Activated CD4-positive, alpha-beta T cell treated with anti-CD3 and anti-CD28 coated beads for 24 hours (primary cell): ENCODE measurements at places on chromosomes 5 and 9.

DNA sequence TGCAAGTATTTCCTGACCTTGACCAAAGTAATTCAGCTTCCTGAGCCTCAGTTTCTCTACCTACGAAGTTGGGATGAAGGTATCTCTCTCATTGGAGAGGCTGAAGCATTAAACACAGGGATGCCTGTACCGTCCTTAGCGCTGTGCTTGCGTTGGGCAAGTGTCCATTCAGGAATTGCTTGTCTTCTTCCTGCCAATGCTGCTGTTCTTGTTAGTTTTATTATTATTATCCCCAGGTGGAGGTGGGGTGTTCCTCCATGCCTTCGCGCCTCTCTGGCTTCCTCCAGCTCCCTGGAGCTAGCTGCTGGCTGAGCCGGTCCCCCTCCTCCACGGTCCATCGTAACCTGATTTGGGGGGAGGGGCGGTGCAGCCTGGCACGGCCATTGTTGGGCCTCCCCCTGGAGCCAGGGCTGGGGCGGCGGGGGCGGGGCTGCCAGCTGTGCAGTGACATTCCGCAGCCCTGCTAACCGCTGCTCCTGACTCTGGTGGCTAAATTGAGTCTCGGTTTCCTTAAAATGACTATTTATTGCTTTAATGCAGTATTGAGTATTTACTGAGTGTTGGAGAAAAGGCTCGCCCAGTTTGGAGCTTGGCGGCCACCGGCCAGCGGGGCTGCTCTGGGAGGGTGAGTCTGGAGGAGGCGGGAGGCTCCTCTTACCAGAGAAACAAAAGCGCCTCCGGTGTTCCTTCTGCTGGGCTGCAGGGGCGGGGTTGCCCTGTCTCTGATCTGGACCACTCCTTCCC lies 51.3 kb downstream of the LMX1B start:
- DNase-seq, result no peak

DNA sequence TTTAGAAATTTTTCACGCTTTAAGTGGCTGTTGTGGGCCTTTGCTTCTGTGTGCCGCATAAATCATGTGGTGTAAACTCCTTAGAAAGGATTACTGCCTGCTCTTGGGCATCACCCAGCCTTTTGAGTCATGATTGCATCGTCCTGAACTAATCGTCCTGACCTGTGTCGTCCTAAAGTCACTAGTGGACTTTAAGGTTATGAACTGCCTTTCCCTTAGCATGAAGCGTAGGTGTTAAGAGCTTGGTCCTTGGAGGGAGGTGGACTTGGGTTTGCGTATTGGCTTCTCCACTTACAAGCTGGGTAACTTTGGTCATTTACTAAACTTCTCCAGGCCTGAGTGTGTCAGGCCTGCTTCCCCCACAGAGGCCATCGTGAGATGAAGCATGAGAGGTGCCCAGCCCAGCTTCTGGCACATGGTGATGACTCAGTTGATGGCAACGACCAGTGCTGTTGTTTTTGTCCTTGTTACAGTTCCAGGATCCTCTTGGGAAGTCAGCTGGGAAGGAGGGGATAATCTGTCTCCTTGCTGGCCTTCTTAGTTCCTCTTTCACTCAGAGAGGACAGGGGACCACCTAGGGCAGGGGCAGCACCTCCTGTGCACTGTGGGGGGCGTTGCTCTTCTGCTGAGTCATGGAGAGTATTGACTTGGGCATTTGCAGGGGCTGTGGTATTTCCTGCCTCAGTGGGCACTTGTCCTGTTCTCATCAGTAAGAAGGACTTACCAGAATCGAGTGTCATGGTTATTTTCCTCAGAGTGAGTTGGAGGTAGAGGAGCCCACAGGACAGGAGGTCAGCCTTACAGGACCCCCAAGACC lies 54.2 kb upstream of the NCS1 start:
- DNase-seq, result no peak

GRCh38 chr5:66933066-66933465 lies 263.5 kb downstream of the CD180 start:
- no peak for DNase-seq

DNA sequence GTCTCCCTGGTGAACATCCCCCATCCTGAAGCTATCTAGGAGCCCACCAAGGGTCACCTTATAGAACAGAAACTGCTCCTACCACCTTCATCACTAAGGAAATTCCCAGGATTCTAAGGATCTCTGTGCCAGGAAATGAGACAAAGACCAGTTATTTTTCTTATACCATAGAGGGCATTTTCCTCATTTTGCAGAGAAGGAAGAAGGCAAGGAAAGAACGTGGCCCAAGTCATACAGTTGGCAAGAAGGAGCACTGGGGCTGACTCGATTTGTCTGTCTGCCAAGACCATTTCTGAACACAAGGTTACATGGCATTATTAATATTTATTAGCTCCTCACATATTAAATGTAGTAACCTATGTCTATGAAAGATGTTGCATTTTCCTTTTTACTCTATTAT lies 49.6 kb upstream of the TNFSF15 start:
- no peak for DNase-seq

DNA sequence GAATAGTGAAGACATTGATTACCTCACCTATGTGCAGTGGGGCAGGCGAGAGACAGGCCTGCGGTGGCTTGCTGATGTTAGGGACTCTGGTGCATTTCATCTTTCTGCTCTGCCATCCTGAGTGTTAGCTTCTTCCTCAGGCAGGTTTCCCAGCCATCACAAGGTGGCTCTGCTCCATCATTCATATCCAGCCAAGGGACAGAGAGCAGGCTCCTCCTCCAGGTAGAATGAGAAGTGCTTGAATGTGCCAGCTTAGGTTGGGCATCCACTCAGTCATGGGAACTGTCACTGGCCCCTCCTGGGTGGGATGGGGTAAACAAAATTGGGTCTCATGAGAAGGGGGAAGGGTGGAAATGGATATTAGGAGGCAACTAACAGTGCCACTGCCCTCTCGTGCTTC lies 24.8 kb downstream of the GPR107 start:
- DNase-seq, result no peak

GRCh38 chr9:108662956-108663355 lies 192.8 kb downstream of the ACTL7B start:
- no peak for DNase-seq

DNA sequence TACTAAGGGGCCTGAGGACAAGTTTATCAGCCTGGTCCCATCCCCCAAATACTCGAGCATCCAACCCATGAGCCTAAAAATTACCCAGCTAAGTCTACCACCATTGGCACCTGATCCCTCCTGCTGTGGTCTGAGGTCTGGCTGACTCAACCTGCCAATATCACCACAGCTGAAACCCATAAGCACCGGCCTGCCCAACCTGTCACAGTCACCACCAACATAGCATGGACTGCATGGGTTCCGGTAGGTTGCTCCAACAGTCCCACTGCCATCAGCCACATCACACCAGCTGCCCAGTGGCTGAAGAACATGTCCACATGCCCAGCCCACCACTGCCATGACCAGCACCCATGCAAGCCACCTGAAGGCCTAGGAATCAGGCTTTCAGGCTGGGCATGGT lies 495.0 kb downstream of the PRELID2 start:
- DNase-seq, result no peak

- DNase-seq, result no peak
Measured at GRCh38 chr5:145244788-145245187, 590.4 kb downstream of the PRELID2 start.

DNA sequence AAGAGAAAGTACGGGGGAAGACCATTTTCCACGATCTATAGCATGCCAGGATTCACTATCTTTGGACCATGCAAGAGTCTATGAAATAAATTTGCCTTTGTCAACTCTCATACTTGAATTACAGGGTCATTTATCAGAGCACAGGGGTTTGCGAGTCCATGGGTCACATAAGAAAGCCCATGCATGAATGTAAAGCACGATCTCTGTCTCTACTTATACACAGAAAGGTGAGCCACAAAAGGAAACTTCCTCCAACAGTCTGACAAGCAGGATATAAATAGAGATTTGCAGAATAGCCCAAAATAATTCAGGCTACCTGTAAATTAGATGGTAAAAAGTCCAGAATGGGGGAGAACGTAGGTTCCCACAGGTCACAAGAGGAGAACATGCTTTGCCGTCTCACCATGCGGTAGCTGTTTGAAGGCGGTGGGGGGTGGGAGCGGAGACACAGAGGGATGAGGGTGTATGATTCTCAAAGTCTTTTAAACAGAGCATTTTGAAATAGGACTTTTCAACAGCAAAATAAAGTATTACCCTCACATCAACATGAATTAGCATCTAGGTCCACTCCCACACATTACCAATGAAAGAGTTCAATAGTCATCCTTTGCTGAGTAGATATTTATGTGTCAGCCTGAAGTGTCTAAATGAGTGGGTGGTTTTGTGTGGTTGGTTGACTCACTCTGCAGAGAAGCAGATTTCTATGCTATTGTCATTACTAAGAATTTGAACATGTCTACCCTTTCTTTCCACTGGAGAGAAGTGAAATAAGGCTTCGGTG lies 279.7 kb downstream of the EBF1 start:
- DNase-seq, result no peak

GRCh38 chr9:26833792-26834191 lies 58.8 kb downstream of the CAAP1 start:
- DNase-seq, result no peak

- no peak for DNase-seq
Measured at GRCh38 chr9:107034831-107035230, 171.9 kb downstream of the ZNF462 start.

- DNase-seq, result no peak
Measured at GRCh38 chr9:136728548-136729123, 14.1 kb downstream of the LCN10 start.

GRCh38 chr5:132785864-132786263 lies 8.8 kb upstream of the SEPTIN8 start:
- DNase-seq, result no peak

DNA sequence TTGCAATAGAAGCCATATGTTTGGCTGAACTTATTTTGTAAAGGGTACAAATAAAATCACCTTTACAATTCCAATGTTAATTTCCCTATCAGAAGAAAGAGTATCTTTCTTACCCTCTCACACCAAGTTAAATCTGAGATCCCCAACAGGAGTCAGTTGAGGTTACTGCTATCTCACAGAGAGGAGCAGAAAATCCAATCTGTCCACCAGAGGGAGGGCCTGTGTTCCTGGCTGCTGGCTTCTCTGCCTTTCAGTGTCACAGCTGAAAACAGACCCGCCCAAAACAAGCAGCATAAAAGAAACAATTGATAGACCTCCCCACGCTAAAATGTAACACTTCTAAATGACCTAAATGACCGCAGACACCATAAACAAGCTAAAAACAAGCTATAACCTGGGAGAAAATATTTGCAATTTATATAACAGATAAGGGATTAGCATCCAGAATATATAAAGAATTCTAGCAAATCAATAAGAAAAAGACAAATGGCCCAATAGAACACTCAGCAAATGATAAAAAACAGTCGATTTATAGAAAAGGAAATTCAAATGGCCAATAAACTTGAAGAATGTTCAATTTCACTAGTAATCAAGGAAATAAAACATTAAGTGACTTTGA lies 24.5 kb upstream of the MVB12B start:
- DNase-seq, result no peak

- DNase-seq, result no peak
Measured at GRCh38 chr5:32827981-32828380, 116.9 kb downstream of the NPR3 start.

DNA sequence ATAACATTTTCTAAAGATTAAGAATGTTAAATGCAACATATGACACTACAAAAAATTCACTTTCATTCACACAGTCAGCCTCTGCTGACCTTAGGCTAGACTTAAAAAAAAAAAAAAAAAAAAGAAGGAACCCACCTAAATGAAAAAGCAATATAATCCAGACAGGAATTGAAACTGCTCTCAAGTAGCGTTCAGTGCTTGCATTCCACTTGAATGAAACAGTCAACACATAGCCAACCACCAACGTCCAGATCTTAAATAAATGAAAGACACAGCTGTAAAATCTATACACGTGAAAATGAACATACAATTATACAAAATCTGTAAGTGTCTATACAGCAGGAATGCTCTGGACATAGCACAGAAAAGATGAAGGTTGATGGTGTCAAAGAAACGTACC lies 11.4 kb downstream of the TMEM245 start:
- DNase-seq, result no peak

- DNase-seq, result no peak
Measured at GRCh38 chr5:16427587-16427986, 38.0 kb downstream of the ZNF622 start.

- DNase-seq, result no peak
Measured at GRCh38 chr9:133788045-133788818, 50.1 kb upstream of the SARDH start.

DNA sequence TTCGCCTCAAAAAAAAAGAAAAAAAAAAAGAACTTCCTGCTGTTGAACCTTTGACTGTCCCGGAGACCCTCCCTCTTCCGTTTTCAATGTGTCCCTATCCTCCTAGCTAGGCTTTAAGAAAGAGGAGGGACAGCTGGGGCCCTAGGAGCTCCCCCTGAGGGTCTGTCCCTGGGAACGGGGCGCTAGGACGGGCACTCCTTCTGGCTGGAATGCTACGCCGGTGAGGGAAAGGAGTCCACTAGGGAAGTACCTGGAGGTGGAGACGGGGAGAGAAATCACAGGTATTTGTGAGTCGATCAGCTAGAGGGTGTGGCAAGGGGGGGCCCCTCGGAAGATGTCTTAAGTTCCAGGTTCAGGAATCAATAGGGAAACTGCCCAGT lies 4.6 kb downstream of the SIT1 start:
- DNase-seq, result no peak

- DNase-seq, result peak; percentile 38
Measured at GRCh38 chr5:1386274-1386717, 41.4 kb upstream of the CLPTM1L start.

- no peak for DNase-seq
Measured at GRCh38 chr9:96391021-96391765, 7.7 kb upstream of the SLC35D2 start.

DNA sequence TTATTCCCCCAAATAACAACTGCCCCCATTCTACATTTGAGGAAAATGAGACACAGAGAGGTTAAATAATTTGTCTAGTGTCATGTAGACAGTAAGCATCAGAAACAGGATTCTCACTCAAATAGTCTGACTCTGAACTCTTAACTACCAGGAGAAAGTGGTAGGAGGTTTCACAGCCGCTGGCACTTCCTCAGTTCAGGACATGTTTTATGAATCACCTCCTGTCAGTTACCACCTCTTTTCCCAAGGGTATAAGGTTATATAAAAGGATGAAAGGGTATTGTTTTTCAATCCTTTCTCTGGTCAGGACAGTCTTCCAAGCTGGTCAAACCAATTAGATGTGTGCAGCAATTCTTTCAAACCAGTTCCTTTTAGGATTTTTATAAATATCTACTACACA lies 52.1 kb downstream of the TSSK1B start:
- DNase-seq, result no peak

GRCh38 chr9:93232388-93232960 lies 48.5 kb downstream of the WNK2 start:
- DNase-seq, result no peak

DNA sequence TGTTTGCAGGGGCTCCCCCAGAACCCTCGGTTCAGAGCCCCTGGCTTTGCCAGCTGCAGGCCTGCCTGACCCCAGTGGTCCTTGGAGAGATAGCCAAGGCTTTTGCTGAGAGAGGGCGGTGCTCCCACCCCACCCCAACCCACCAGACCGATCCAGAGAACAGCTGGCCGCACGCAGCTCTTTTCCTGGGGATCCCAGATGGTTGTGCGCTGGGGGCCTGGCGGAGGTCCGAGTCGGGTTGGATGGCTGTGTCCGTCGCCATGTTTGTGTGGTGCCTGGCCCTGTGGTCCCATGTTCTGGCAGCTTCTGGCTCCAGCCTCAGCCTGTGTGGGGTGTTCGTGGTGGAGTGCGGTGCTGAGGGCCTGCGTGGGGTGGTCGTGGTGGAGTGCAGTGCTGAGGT lies 97.5 kb downstream of the RXRA start:
- no peak for DNase-seq
